ENCODE measurements at places on chromosomes 3 and 15.

DNA sequence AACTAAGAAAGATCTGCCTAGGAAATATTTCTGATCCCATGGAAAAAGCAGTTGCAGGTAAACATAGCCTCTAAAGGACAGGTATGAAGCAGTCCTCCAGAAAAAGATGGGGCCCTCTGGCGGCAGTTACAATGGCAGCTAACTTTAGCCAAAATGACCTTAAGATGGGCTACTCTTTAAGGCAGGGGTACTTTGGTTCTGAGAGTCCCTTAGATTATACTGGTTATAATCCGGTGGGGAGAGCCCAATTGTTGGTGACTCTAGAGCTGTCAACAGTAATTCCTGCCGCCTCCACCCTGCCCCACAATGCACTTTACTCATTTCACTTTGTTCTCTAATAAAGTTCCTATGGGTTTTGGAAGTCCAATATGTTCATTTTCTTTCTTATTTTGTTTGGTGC lies 412.8 kb upstream of the WNT5A start:
- no peak for DNase-seq

DNA sequence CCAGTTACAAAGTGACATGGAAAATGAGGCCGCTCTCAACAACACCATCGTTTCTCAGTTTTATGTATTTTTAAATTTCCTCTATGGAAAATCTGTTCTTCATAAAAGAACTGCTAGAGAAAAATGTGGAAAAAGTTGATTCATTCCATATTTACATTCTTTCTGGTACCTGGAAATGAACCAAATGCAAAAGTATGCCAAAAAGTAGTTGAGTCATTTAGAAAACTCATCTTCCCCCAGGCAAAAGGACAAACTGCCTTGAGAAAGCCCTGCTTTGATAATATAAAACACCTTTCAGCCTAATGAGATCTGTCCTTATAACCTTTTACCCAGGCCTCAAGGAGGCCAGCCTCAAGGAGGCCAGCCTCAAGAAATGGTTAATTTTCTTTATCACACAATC lies 283.0 kb upstream of the VEPH1 start:
- DNase-seq: peak; percentile 49

- no peak for DNase-seq
Observed at GRCh38 chr3:25007974-25008658, 419.9 kb upstream of the RARB start.

DNA sequence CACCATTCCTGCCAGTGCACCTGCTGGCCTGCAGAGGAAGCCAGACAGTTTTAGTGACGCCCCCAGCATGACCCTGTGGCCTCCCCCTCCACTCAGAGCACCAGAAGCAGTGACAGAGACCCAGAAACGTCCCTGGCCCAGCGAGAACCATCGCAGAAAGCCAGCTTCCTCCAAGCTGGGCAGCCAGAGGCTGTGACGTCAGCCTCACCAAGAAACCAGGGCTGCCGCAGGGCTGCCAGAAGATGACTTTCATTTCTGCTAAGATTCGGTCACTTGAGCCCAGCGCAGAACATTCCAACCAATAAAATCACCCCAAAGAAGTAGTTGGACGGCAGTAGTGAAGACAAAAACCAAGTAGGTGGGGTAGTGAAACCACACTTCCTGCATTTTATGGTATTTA lies 29.6 kb upstream of the RPL32 start:
- DNase-seq: no peak

DNA sequence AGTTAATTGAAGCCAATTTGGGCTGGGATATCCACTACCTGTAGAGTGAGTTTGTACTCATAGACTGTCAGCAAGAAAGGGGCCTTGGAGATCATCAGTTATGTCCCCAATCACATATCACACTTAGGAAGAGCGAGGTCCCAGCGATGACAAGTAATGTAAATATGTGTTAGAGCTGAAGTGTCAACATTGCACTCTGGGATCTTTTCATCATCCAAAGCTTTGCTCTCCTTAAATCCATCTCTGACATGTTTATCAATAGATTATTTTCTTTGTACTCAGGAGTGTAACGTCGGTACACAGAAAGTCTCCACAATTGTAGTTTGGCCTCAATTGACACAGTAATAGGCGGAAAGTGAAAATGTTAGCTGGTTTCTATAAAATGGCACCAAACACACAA lies 113.7 kb upstream of the TPRG1 start:
- DNase-seq: no peak

GRCh38 chr3:123660900-123661299 lies 76.0 kb upstream of the HACD2 start:
- DNase-seq: peak; percentile 66

DNA sequence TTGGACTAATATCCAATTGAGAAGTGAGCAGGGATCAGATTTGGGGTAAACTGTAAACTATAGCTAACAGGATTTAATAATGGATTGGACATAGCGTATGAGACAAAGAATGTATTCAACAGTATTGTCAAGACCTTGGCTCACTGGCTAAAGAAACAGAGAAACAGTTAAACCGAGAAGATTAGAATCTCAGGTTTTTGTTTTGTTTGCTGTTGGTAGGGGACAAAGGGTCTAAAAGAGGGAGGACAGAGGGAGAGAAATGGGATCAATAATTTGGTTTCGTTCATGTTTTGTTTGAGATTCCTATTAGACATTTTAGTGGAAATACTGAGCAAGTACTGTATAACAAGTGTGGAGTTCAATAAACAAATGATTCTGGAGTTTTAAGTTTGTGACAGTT lies 28.6 kb downstream of the CLDN1 start:
- no peak for DNase-seq

- DNase-seq: no peak
Observed at GRCh38 chr3:23496165-23496564, 293.0 kb downstream of the UBE2E2 start.

DNA sequence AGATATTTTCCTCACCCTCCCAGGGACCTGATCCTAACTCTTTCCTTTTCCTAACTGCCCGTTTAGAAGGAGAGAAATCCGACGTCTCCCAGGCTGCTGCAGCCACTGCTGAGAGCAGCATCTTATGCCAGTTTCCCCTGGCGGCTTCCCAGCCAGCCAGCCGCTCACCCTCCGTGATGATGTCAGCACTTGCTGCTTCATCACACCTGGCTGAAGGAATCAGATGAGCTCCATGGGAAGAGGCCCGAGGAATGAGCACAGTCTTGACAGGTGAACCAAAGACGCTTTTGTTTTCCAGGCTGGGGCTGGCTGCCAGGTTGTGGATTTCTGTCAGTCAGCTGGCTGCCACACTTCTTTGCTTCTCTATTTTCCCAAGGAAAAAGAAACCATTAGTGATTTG lies 445.1 kb upstream of the RBMS3 start:
- no peak for DNase-seq

GRCh38 chr3:192339214-192339613 lies 388.1 kb downstream of the FGF12 start:
- DNase-seq: no peak

- DNase-seq: no peak
Observed at GRCh38 chr3:181692311-181693145, 19.2 kb upstream of the SOX2 start.

GRCh38 chr3:150068440-150069153 lies 97.9 kb upstream of the PFN2 start:
- DNase-seq: no peak

- no peak for DNase-seq
Observed at GRCh38 chr3:33091746-33092145, 5.2 kb downstream of the GLB1 start.

- no peak for DNase-seq
Observed at GRCh38 chr3:56825567-56826438, 24.1 kb upstream of the ARHGEF3 start.

DNA sequence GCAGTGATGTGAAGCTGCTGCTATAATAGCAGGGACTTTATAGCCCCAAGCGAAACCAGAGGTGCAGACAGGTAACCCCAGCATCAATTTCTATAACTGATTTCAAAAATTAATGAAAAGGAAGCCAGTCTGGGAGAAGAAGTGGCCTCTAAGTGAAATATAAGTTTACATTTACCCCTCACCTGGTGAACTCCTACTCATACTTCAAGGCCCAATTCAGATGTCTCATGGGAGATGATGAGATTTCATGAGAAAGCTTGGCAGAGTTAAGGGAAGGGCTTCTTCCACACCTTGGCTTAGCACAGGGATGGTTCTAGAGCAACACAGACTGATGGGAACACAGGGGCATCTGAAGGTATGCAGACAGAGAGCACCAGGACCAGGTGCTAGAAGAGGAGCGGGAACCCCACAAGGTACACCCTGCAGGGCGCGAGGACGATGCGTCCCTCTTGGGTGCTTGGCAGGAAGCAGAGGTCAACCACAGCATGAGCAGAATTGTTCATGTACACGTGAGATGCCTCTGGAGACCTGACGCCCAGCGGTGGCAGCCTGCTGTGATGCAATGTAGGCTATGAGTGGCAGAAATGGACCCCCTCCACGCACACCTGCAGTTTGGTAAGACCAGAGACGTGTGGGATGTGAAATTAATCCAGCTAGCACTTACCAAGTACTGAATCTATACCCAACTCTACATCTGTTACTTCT lies 102.9 kb downstream of the SRGAP3 start:
- no peak for DNase-seq

DNA sequence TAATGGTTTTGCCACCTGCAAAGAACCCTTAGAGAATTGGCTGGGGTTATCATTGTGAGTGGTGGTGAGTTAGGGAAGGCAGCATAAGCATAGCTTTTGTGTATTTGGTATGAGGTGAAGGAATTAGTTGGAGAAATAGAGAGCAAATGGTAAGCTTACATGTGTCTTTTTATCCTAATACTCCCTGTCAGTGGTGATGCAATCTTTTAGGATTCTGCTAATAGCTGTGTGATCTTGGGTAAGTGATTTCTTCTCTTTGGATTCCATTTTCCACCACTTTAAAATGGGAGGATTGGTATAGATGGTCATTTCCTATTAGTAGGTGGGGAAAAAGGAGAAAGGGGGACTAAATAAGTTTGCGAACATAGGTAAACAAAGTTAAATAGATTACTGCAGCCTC lies 30.9 kb downstream of the PIAS1 start:
- DNase-seq: no peak

- DNase-seq: no peak
Observed at GRCh38 chr15:27731776-27732175, 367.3 kb downstream of the OCA2 start.

- DNase-seq: no peak
Observed at GRCh38 chr3:45852828-45853227, 10.9 kb upstream of the LZTFL1 start.

DNA sequence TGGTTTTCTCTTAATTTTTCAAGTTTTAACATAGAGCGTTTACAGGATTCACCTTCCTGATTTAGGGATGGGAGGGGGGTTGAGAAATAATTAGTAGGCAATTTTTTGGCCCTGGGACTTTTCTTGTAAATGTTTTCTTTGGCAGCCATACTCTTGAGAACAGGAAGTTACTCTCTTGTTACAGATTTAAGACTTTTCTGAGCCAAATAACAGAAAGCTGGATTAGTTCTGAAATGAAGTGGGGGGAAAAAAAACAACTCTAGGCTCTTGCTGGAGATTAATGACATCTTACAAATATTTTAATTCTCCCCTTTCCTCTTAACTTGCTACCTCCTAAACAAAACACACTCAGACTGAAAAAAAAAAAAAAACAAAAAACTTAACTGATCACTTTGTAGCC lies 13.8 kb upstream of the POLR2M start:
- no peak for DNase-seq

GRCh38 chr15:71115567-71116351 lies 488 bp downstream of the THSD4 start:
- no peak for DNase-seq

DNA sequence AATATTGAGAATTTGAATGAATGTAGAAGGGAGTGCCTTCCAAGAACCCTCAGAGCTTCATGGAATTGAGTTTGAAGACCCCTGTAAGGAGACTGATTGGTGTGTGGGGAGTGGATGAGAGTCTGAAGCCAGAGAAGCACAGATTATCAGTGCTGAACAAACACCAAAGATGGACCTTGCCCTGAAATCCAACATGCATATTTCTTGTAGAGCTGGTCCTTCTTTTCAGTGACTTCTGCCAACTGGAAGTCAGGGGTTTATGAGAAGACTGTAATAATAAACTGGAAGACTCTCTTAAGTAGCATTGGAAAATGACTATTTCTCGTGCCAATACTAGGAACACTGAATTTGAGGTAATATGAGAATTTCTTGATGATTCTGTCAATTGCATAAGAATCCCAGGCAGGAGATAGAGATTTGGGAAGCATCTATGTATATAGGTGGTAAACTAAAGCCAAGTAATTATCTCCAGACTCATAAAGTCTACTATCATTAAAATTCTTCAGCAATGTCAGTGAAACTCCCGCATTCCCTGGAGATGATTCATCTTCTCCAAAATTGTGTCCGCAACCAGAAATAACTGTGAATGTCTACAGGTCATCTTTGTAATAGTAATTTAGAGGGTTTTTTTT lies 213.8 kb downstream of the IL5RA start:
- no peak for DNase-seq

DNA sequence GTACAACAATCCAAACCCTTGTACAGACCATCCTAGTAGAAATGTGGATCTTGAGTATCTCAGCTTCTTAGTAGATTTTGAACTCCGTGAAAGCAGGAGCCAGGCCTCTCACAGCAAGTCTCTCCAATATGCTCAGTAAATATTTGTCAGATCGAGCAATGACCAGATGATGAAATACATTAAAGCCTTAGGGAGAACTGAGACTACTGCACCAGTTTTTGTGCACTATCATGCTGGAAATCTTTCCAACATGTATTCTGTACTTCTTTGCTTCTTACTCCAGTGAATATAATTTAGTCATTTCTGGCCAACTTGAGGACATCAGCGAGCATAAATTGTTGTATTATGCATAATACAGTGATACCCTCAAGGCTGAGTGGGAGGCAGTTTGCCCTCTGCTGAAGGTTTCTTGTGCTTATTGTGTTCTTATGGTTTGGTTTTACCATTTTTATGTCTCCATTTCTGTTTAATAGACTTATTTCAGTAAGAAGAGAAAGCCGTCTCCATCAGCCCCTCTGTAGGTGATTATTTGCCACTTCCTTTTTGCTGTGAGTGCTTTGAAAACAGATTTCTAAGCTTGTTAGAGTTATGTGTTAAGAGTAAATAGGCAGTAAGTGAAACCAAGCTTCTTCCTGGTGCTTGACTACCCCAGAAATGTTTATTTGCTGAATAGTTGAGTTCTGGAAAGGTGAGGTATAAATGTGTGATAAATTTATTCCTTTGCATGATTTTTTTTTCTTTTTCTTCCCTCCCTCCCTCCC lies 147.1 kb downstream of the PGPEP1L start:
- no peak for DNase-seq

DNA sequence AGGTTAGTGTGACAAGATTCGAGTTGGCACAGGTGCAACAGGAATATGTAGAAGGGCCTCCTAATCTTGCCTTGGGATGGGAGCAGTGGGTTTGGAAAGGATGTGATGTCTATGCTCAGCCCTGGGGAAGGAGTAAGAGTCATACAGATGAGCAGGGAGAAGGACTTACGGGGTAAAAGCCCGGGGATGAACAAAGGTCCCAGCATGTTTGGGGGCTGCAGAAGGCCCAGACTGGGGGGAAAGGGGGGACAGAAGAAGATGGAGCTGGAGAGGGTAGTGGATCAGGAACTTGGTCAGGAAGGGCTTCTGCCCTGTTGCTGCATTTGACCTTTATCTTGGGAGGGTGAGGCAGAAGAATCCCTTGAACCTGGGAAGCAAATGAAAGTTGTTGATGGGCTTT lies 240.1 kb upstream of the ST8SIA2 start:
- no peak for DNase-seq

Measured in HS-27A (cell line).